Sigmoid colon (tissue), 7 donors: ENCODE measurements at places on chromosomes 12 and 14. TPM values are rescaled to one million over a fixed set of nuclear protein-coding genes. Genes with fewer than 3 reads are reported as not detected.

Gene DTX1
- 2.8 TPM for total RNA-seq

Gene P2RX2
- 0.16 TPM for total RNA-seq

Gene PTPRQ
- 1.9 TPM for total RNA-seq

DNA sequence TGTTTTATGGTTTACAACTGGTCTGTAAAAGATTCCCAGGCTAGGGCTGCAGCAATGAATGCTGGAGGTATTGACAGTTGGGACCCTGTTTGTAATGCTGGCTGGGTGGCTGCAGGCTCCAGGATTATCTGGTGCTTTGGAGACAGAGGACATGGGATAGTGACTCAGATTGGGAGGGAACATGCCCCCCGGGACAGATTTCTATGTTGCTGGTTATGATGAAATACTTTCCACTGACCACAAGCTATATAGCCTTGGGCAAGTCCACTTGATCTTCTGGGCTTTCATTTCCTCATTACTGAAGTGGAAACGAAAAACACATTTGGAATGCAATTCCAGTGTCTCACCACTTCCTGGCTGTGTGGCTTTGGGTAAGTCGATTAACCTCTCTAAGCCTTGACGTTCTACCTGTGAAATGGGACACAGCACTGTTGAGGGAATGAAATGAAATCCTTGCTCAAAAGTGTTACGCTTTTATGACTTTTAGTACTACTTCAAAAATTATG, 6.3 kb upstream of the TPCN1 start:
- DNase-seq = peak; percentile 91

GRCh38 chr12:12474471-12474928, 88.2 kb downstream of the DUSP16 start:
- DNase-seq = no peak

DNA sequence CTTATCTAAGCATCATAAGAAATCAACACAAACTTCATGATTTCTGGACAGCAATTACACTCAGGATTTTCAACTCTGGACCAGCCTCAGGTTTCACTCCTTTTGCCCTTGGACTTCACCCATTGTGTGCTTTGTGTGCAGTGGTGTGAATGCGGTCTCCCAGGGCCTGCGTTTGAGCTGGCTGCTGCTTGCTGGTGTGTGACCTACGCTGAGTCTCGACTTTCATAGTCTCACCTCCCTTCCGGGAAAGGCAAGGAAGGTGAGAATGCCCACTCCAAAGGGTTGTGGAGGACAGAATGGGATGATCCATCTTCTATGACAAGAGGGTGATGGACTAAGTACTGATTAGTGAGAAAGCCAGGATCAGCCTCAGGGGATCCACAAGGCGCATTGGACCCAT, 228.8 kb downstream of the C12orf75 start:
- DNase-seq = no peak

- peak; percentile 10 for DNase-seq
Measured at GRCh38 chr14:99679543-99679942, 4.6 kb upstream of the CYP46A1 start.

Gene CRACR2A
- 2.0 TPM for total RNA-seq
